Neural crest cell (in vitro differentiated cells): ENCODE measurements at places on chromosomes 1 and 21. TPM values are rescaled to one million over a fixed set of nuclear protein-coding genes. Genes with fewer than 3 reads are reported as not detected.

IVL gene
- not detected in 2 replicates for total RNA-seq

MED8 gene
- 30.8 and 33.9 TPM in 2 replicates for total RNA-seq

PCAT6 gene
- total RNA-seq: 4.5 and 5.7 TPM in 2 replicates

TESK2 gene
- 1.8 and 1.9 TPM in 2 replicates for total RNA-seq

SNX7 gene
- total RNA-seq: 17.5 TPM in 2 replicates

OR6K3 gene
- not detected in 2 replicates for total RNA-seq

PRKAB2 gene
- total RNA-seq: 19.4 and 19.7 TPM in 2 replicates

NBPF19 gene
- 14.1 and 16.1 TPM in 2 replicates for total RNA-seq

PLA2G2A gene
- total RNA-seq: not detected in 2 replicates

CSTB gene
- 37.1 and 40.9 TPM in 2 replicates for total RNA-seq

HLX gene
- 0.43 and 0.61 TPM in 2 replicates for total RNA-seq

KRTAP13-2 gene
- not detected in 2 replicates for total RNA-seq

RGS2 gene
- total RNA-seq: 12.3 and 13.3 TPM in 2 replicates

MSH4 gene
- total RNA-seq: 0.34 and 0.56 TPM in 2 replicates

GRCh38 chr1:88731475-88732269 is 47.6 kb downstream of the PKN2 start:
- DNase-seq: no peak

GRCh38 chr1:30318413-30318812 is 405.0 kb downstream of the MATN1 start:
- peaks cover 28% of the 10 kb centered on the region for H3K27me3 ChIP-seq
- no peak overlapping the region for H3K4me3 ChIP-seq
- no peak for DNase-seq
- H3K27ac ChIP-seq: no peak overlapping the region
- no peaks in the 10 kb centered on the region for H3K4me1 ChIP-seq
- H3K36me3 ChIP-seq: no peaks in the 10 kb centered on the region

- no peak overlapping the region for H3K27ac ChIP-seq
- no peak for DNase-seq
- H3K27me3 ChIP-seq: peaks cover 15% of the 10 kb centered on the region
- H3K36me3 ChIP-seq: no peaks in the 10 kb centered on the region
Measured at GRCh38 chr1:11701551-11701961, 10.0 kb downstream of the DRAXIN start.

DNA sequence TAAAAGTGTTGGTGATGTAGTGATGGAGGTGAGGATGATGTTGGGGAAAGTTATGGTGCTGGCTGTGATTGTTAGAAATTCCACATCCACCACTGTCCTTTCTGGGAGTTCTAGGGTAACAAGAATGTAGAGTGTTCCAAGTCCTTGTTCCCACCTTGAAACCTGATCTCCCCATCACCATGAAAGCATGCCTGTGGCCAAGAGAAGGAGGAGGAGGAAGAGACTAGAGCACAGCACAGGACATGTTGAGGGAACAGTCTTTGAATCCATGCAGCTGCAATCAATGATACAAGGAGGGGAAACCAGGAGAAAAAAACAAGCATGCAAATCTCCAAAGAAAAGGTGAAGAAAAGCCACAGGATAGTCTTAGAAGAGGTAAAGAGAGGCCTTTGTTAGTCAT is 45.9 kb upstream of the ARTN start:
- no peak overlapping the region for H3K4me3 ChIP-seq
- H3K36me3 ChIP-seq: no peaks in the 10 kb centered on the region
- no peak overlapping the region for H3K27ac ChIP-seq
- no peaks in the 10 kb centered on the region for H3K27me3 ChIP-seq
- DNase-seq: no peak

GRCh38 chr1:113096493-113096892 is 23.5 kb downstream of the LRIG2 start:
- no peak overlapping the region for H3K4me3 ChIP-seq
- H3K36me3 ChIP-seq: peaks cover 5% of the 10 kb centered on the region
- H3K4me1 ChIP-seq: no peaks in the 10 kb centered on the region
- DNase-seq: no peak

DNA sequence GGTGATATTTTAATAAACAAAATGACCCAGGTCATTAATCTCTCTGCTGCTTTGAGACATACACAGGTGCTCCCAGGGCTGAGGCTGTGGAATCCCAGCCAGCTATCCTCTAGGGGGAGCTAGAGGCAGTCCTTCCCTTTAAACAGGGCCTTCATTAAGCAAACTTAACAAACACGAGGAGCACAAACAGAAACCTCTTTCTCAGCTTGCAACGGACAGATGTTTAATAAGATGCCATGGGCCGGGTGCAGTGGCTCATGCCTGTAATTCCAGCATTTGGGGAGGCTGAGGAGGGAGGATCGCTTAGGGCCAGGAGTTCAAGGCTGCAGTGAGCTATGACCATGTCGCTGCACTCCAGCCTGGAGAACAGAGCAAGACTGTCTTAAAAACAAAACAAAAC is 106.7 kb downstream of the HIVEP3 start:
- peaks cover 5% of the 10 kb centered on the region for H3K4me1 ChIP-seq
- no peaks in the 10 kb centered on the region for H3K36me3 ChIP-seq
- H3K4me3 ChIP-seq: no peak overlapping the region
- peak; percentile 40 for DNase-seq
- H3K27ac ChIP-seq: peak overlapping the region; percentile 66

- peaks cover 20% of the 10 kb centered on the region for H3K4me1 ChIP-seq
- H3K4me3 ChIP-seq: no peak overlapping the region
- no peaks in the 10 kb centered on the region for H3K27me3 ChIP-seq
- H3K36me3 ChIP-seq: no peaks in the 10 kb centered on the region
- no peak overlapping the region for H3K27ac ChIP-seq
- no peak for DNase-seq
Measured at GRCh38 chr1:53130598-53130877, 11.9 kb downstream of the SLC1A7 start.

DNA sequence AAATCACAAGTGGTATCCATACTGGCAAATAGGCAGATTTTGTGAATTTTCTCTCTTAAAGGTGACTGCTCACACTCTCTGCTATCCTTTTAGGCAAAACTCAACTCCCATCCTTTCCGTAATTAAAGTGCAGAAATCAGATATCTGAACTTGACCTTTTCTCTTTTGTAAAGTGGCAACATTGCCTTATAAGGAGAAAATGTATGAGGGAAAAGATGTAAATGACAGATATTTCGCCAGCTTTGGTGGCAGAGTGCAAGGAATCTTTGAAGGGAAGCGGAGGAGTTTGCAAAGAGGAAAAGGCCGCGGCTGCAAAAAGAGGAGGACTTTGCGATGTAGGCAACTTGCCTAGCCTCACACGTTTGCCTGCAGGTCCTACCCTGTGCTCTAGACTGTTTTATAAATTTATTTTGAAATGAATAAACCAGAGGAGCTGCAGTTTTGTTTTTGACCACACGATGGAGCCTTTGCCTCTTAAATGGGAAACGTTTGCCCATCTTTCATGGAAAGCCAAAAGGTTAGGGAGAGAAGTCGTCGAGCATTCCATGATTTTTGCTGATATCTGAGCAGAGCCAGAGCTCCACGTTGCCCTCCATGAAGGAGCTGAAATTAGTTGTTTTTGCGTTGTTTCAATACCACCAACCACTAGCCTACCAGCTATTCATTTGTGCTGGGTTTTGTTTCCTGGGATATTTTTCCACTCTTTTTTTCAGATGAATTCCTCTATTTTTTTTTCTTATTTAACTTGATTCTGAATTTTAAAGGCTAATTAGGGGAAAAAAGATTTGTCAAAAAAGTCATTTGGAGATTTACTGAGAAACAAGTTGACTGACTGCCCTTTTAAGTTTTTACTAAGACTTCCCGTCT is 242.3 kb downstream of the LMX1A start:
- H3K4me1 ChIP-seq: peaks cover 4% of the 10 kb centered on the region
- no peak overlapping the region for H3K27ac ChIP-seq
- H3K27me3 ChIP-seq: peaks cover 83% of the 10 kb centered on the region
- H3K4me3 ChIP-seq: no peak overlapping the region

GRCh38 chr1:71463144-71463543 is 382.3 kb upstream of the ZRANB2 start:
- no peak overlapping the region for H3K27ac ChIP-seq
- no peaks in the 10 kb centered on the region for H3K36me3 ChIP-seq
- H3K27me3 ChIP-seq: no peaks in the 10 kb centered on the region
- no peaks in the 10 kb centered on the region for H3K4me1 ChIP-seq
- no peak overlapping the region for H3K4me3 ChIP-seq

DNA sequence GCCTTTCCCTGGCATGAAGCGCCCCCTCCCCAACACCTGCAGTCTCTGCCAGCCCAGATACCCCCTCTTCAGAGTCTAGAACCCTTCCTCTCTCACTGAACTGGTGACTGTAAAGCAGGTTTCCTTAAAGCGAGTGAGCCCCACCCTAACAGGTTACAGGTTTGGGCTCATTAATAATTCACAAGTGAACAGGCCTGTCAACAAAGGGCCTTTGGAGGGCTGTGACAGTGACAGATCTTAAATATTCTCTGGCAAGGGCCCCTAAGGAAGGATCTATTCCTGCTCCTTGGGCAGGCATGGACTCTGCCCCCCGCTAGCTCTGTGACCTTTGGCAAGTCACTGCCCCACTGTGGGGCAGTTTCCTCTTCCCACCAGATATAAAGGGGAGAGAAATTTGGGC is 5.6 kb upstream of the TTC39A start:
- no peak overlapping the region for H3K27ac ChIP-seq
- no peaks in the 10 kb centered on the region for H3K36me3 ChIP-seq
- H3K4me1 ChIP-seq: peaks cover 9% of the 10 kb centered on the region
- no peak overlapping the region for H3K4me3 ChIP-seq

DNA sequence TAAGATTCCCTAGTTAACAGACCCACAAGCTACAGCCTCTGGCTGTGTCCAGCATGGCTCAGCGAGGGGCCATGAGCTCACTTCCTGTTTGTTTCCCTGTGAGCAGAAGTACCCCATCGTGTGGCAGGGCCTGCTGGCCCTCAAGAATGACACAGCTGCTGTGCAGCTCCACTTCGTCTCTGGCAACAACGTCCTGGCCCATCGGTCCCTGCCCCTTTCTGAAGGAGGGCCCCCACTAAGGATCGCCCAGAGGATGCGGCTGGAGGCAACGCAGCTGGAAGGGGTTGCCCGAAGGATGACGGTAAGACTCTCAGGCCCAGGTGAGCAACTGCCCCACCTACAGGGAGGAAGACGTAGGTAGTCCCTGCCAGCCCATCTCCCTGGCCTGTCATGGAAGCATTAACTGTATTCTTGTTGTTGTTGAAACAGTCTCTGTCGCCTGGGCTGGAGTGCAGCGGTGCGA is 38.2 kb downstream of the ZBTB17 start:
- H3K4me1 ChIP-seq: peaks cover 4% of the 10 kb centered on the region
- H3K27ac ChIP-seq: peak overlapping the region; percentile 43

DNA sequence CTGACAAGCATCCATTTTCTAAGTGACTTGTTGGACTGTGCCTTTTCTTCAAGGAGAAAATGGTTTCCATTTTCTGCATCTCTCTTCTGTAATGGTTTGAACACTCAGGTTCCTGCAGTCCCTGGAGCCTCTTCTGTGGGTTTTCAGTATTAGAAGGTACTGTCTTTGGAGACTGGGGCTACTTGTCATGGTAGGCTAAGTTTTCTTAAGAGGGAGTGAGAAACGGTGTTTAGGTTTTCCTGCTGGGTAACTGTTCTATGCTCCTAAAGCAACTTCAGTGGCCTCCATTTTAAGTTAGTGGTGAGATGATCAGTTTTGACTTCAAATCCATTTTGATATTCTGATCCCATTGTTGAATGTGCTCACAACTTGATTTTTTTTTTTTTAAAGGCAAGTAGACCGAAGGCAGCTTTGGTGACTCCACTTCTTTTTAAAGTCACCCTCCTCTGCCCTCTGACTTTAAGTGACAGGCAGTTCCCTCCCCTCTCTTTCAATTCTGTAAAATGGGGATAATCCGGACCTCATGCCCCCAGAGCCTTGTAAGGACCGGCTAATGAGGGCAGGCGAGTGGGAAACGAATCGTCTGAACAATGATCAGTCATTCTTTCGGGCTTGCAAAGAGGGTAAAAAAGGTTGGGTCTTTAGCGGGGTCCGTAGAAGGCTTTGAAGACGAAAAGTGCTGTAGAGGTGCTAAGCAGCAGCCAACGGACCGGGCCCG is 1.0 kb upstream of the ARID1A start:
- H3K27me3 ChIP-seq: peaks cover 4% of the 10 kb centered on the region
- H3K4me1 ChIP-seq: peaks cover 42% of the 10 kb centered on the region
- H3K27ac ChIP-seq: peak overlapping the region; percentile 89
- no peaks in the 10 kb centered on the region for H3K36me3 ChIP-seq
- H3K4me3 ChIP-seq: peak overlapping the region; percentile 93
- DNase-seq: no peak

- no peak for DNase-seq
- no peaks in the 10 kb centered on the region for H3K4me1 ChIP-seq
- no peaks in the 10 kb centered on the region for H3K36me3 ChIP-seq
- no peaks in the 10 kb centered on the region for H3K27me3 ChIP-seq
Measured at GRCh38 chr1:30125021-30125820, 598.2 kb downstream of the MATN1 start.

- H3K27ac ChIP-seq: no peak overlapping the region
- no peak overlapping the region for H3K4me3 ChIP-seq
- H3K4me1 ChIP-seq: peaks cover 52% of the 10 kb centered on the region
- H3K36me3 ChIP-seq: peaks cover 7% of the 10 kb centered on the region
- H3K27me3 ChIP-seq: no peaks in the 10 kb centered on the region
Measured at GRCh38 chr1:183812128-183812527, 7.2 kb downstream of the RGL1 start.

DNA sequence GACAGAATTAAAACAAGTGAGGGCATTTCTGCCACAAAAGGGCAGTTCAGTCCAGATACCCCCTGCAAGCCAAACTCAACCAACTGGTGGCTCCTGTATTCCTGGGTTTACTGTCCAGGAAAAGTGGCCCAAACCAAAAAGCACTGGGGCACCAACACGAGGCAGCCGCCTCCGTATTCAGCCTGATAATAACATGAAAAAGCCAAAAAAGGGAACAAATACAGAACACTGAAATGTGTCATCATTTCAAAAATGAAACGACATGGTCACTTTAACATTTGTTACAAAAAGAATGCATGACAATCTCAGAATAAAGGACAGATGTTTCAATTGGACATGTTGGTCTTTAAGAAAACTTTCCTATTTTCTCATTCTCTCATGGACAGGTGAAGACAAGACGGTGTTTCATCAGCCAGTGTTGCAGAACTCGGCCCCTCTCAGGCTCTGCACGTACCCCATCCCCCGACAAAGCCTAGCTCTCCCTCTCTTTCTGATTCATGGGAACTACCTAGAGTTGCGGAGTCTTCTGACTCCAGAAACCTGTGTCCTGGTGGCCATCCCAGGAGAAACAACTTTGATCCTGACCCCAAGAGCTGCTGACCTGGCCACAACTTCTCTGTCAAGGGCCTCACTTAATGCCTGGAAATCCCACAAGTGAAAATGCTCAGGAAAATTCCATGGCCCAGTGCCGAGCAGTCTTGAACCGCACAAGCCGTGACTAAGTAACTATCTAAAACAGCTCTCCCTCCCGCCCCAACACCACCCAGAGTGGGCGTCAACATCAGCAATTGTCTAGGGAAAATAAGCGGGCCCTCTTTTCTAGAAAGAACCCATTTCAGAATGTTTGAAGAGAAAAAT is 27.1 kb downstream of the ZBTB17 start:
- H3K4me3 ChIP-seq: no peak overlapping the region
- H3K27me3 ChIP-seq: no peaks in the 10 kb centered on the region
- peaks cover 9% of the 10 kb centered on the region for H3K36me3 ChIP-seq
- H3K27ac ChIP-seq: peak overlapping the region; percentile 87

DNA sequence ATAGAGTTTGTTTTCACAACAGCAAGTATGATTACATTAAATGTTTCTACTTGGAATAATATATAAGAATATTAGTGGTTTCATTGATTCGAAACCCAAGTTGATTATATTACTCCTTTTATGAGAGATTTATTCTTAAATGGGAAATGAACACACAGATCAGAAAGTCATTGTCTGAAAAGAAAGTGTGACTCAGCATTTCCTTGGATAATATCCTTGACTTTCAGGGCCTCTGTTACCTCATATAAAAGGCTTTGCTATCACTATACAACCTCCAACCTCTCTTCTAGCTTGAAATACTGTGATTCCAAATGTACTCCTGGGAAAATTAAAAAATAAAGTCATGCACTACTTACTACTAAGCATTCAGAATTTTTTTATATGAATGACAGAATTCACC is 295.3 kb upstream of the LYPLAL1 start:
- no peak overlapping the region for H3K4me3 ChIP-seq
- DNase-seq: no peak
- no peak overlapping the region for H3K27ac ChIP-seq
- no peaks in the 10 kb centered on the region for H3K27me3 ChIP-seq
